NCI-H187 treated with DMSO at 0.1 percent for 48 hours (cell line): ENCODE measurements at places on chromosomes 16 and 17.
A peak's percentile ranks its signal among the peaks of the same experiment; 100 is the strongest.

DNA sequence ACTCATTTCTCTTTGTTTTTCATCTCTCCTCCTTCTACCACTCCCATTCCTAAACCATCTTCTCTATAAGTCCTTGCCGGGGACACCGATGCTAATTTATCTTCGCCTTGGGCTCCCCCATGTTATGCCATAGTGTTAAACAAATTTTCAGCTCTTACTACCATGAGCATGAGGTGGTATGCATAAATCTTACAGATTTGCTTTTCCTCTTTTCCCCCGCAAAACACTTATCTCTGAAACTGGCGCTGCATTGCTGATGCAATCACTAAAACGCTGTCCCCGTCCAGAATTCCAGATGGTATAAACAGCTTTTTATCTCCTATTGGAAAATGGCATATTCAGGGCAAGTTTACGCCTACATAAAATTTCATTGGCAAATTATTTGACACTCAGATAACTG is 673.6 kb upstream of the CDH8 start:
- DNase-seq: no peak

DNA sequence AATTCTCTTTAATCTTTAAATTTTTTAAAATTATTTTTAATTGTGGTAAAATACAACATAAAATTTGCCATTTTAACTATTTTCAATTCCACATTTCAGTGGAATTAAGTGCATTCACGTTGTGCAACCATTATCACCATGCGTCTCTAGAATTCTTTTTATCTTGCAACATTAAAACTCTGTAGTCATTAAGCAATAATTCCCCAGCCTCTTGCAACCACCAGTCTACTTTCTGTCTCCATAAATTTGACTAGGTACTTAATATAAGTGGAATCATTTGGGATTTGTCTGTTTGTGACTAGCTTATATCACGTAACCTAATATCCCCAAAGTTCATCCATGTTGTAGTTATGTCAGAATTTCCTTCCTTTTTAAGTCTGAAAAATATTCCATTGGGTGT is 79.1 kb downstream of the TAOK1 start:
- no peak for DNase-seq

DNA sequence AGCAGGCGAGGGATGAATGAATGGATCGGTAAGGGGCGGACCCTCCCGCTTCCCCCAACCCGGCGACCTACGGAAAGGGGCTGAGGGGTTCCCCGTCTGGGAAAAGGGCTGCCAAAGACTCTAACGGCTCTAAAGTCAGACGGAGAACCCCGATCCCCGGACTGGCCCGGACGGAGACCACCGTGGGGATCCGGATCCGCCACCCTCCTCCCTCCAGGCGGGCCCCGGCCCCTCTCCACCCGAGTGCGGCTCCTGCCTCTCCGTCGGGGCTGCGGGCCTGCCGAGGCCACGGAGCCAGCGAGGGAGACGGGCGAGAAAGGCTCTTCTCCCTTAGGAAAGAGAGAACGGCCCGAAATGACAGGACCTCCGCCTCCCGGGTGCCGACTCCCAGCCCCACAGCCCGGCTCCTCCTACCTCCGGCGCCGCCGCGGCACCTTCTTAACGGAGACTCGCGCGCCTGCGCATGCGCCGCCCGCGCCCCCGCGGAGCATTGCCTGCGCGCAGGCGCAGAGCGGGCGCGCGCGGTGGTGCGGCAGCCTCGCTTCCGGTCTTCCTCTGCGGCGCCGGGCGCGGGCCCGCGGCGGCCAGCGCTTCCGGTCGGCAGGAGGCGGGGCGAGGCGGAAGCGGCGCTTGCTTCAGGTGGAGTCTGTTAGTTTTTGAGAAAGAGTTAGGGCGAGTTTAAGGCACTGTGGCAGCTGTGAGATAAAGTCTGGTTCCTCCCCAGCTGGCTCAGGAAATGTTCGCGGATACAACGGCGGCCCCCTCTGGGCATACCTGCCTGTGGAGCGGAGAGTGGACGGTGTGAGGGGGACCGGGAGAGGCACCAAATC is at the start of gene SLX4:
SLX4 (minus strand) TSS at position 461 of the 830 bp plus-strand sequence. CDS start 2,642 bp downstream, outside the sequence.
- DNase-seq: peak; percentile 82

- no peak for DNase-seq
Observed at GRCh38 chr16:31421587-31421986, 6.6 kb downstream of the COX6A2 start.

- no peak for DNase-seq
Observed at GRCh38 chr16:15542261-15542660, 100.7 kb downstream of the MARF1 start.

DNA sequence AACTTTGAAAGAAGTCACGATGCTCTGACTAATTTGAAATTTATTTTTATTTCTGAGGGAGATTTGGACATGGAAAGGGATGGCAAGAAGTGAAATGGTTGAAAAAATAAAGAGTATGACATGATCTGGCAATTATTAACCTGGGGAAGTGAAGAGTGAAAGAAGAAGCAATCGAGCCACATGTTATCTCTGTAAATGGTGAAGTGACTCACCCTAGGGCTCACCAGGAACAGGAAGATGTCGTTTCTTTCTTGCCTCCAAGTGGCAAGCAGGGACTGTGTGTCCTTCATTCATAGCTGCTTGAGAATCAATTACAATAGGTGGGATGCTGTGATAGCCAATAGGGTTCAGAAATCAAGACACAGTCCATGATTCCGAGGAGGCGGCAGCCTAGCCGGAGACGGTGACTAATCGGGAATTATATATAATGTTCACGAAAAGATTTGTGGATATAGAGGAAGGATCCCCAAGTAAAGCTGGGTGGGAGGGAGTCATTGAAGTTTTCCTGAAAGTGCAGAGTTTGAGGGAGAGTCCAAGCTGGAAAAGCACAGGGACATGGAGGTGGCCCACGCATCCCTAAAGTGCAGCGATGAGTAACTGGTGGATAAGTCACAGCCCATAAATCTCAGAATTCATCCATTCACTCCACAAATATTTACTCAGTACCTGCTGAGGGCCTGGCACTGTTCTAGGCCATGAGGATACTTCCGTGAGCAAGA is 18.2 kb upstream of the KRT20 start:
- peak; percentile 2 for DNase-seq

DNA sequence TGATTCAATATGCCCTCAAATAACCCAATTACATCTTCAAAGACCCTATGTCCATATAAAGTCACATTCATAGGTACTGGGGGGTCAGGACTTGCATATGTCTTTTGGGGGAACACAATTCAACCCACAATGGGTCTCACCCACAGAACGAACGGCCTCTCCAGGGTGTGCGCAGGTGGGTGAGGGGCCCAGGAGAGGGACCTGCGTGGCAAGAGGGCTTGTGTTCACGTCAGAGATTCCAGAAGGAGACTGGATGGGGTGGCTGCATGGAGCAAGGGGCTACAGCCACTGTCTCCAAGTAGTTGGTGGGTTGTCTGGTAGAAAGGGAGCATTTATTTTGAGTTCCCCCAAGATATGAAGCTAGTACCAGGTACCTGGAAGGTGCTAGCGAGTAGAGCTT is 212.2 kb downstream of the SEC14L1 start:
- no peak for DNase-seq
